ENCODE measurements at places on chromosomes 5 and 9.
A peak's percentile ranks its signal among the peaks of the same experiment; 100 is the strongest.

DNA sequence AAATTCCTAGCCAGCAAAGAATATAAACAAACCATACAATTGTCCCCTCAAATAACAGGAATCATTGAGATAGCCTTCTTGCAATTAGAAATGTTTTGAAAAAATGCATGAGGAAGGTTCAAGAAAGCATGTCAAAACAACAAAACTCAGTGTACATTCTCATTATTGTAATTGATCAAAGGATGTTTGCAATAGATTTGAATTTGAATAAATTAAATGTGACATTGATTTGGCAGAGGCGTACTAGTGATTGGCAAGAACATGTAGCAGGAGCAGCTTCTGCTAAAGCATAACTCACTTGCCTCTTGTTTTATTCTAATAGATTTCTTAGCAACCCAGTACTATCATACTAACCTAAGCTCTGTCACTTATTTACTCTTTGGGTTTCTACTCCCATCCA, 19.9 kb downstream of the SMIM15 start:
- DNase-seq = no peak

- DNase-seq = no peak
Measured at GRCh38 chr5:106094839-106095238, 1575.9 kb downstream of the EFNA5 start.

- no peak for DNase-seq
Measured at GRCh38 chr5:97797994-97798451, 615.0 kb upstream of the RIOK2 start.

DNA sequence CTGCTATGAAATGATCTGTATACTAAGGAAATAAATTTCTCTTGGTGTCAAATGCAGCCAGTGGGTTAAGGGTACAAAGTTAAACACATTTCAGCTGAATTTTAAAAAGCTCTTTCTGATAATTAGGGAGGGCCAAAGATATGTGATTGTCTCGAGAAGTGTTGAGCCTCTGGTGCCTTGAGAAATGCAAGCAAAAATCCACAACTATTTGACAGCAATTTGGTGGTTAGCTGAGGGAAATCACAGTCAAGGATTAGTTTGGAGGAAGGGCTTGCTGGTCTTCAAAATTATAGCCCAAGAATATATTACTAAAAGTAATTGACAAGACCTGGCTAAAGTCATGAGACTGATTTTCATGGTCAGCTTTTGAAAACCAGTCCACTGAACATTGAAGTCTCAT, 255.7 kb upstream of the PPP1R2B start:
- DNase-seq = no peak

GRCh38 chr5:132489871-132490483, 596 bp downstream of the IRF1 start:
- DNase-seq = peak; percentile 28

DNA sequence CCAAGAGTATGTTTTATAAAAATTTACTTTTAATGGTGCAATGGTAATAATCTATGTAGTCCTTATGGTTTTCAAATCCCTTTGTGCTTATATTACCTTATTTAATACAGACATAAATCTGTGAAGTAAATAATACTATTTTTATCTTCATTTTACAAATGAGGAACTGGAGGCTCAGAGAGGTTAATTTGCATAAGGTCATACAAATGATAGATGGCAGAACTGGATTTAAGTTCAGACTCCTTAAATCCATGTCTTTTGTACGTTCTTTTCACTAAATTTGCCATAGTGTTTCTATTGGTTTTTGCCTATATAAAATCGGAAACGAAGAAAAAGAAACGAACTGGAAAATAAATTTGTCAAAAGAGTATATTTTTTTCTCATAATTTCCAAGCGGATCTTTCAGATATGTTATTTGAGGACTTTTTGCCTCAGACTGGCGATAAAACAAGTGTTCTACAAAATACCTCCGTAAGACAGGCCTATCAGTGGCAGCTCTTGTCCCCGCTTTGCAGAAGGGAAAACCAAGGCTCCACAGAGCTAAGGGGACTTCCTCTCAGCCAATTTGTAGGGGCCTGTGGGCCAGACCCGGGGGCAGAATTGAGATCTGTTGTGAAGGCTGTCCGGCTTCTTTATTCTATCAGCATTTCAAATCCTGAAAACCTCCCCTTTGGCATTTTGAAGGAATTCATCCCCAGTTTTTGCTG, 1.1 kb upstream of the TNFAIP8 start:
- DNase-seq = no peak

- DNase-seq = no peak
Measured at GRCh38 chr5:107121793-107122519, 548.8 kb downstream of the EFNA5 start.

- no peak for DNase-seq
Measured at GRCh38 chr5:136749016-136749415, 383.7 kb upstream of the TRPC7 start.

DNA sequence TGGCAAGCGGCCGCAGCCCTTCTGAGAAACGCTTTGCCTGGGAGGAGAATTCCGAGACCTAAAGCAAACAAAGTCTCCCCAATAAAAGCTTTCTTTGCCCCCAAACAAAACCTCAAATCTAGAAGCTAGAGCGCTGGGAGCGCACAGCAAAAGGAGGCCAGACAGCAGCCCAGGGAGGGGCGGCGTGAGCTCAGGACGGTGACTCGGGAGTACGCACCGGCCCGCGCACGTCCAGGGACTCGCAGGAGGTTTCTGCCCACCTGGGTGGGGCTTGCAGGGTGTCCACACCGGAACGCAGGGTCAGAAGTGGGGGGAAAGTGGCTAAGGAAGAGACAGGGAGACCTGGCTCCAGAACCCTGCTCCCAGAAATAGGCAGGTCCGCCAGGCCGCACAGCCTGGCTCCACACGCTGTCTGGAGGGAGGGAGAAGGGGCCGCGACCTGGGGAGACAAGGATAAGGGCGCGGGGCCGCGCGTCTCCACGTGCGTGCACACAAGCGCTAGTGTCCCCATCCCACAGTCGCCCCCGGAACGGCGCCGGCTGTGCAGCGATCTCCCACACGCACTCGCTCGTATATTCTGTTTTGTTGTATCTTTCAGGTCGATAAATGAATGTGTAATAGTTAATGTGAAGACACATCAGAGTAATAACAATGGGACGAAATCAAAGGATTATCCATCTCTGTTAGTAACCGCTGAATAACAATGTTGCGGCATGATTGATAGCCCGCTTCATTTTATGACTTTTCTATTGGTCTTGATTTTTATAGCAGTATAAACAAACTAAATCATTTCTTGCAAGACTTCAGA, 2.3 kb upstream of the OTP start:
- DNase-seq = no peak

- DNase-seq = peak; percentile 18
Measured at GRCh38 chr9:72271613-72272478, 93.2 kb downstream of the ZFAND5 start.

DNA sequence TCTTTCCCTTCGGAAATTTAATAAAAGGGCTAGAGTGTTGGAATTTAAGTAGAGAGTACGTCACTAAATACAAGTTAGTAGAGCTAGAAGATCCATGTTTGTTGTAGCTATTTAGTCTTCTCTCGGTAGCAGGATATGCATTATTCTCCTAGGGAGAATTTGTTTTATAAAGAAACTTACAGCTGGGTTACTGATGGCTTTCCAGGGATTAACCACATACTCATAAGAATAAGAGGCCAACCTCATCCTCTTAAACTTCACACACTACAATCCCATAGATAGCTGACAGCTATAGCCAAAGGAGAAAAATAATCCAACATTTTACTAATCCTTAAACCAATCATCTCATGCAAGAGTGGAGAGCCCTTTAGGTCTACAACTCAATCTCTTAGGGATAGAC, 43.0 kb downstream of the TLE1 start:
- no peak for DNase-seq

GRCh38 chr5:142221091-142221860, 103.5 kb downstream of the SPRY4 start:
- no peak for DNase-seq

GRCh38 chr5:75510836-75511434, 494 bp downstream of the CERT1 start:
- no peak for DNase-seq

GRCh38 chr5:38830521-38831051, 15.2 kb upstream of the OSMR start:
- DNase-seq = no peak

GRCh38 chr5:118611332-118611945, 376.9 kb downstream of the DTWD2 start:
- no peak for DNase-seq

DNA sequence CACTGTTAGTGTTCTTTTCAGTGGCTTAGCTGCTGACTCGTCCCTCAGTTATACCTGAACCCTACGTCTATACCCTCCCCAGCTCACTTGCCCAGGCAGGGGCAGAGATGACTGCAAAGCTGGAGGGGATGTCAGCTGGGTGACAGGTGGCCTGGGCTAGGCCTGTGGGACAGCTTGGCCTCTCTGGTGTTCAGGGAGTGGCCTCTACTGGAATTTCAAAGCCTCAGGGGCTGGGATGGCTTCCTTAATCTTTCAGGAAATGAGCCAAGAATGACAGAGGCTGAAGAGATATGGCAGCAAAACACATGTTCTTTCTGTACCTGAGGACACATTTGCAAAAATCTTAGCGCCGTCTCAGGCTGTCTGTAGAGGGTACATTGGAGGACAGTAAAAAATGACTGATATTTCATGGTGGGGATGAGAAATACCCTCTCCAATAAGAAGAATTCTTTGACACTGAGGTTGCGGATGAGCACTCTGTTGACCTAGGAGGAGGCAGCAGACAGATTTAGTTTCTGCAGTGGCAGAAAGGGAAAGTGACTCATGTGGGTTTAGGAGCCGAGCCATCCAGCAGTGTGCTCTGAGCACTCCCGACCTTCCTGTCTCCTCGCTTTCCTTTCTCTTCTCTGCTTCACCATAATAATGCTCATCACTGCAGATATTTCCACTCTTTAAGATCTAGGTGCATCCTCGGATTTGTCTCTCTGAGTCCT, 54.4 kb downstream of the ENTREP1 start:
- DNase-seq = no peak

DNA sequence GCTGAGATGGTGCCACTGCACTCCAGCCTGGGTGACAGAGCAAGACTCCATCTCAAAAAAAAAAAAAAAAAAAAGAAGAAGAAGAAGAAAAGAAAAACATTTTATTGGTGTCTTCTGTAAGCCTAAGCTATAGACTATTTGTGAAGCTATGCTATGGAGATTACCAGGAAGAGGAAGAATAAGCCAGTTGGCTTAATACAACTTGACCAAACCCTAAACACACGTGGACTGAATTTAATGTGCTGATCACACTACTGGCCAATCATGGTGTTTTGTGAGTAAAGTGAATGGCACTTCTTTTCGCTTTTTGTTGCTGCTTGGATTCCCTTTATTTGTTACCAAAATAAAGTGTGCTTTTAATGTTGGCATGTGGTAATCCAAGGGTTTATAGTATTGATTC, 49.9 kb downstream of the GGTA1 start:
- no peak for DNase-seq

- DNase-seq = no peak
Measured at GRCh38 chr9:14687042-14687719, 6.1 kb downstream of the ZDHHC21 start.

GRCh38 chr9:68749579-68750159, 44.6 kb downstream of the PIP5K1B start:
- no peak for DNase-seq

DNA sequence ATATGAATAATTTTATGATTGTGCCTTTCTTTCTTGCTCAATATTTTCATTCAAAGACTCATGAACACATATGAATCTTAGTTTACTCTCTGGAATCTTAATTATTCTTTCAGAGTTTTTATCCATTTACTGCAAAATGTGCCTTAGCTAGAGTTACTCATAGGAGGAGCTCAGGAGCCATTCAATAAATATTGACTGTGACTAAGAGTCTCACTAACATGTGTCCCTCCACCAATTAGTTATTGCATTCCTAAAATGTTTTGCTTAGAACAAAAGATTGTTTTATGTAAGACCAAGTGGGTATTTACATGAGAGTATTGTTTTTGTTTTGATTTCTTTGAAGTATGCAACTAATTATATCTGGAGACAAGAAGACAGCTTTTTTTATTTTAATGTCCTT, 218.4 kb upstream of the MAST4 start:
- DNase-seq = no peak

DNA sequence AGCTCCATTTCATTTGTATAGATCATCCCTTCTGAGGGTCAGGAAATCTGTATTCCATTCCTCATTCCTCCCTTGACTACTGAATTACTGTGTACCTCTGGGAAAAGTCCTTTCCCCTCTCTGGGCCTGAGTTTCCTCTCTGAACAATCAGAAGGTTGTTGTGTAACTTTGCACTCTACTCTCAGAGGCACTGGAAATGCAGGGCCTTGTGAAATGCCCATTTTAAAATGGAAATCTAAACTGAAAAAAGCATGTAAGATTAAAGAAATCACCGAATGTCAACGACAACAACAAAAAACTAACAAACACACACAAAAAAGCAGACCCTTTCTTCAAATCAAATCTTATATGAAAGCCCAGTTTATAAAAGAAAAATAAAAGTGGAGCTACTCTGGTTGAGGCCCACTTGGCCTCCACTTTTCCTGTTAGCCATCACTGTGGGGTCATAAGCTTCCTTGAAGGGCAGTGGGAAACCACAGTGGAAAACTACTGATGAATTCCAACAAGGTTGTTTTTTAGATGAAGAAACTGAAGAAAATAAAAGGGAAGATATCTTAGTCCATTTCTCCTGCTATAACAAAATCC, 21.6 kb upstream of the GRPEL2 start:
- DNase-seq = no peak

DNA sequence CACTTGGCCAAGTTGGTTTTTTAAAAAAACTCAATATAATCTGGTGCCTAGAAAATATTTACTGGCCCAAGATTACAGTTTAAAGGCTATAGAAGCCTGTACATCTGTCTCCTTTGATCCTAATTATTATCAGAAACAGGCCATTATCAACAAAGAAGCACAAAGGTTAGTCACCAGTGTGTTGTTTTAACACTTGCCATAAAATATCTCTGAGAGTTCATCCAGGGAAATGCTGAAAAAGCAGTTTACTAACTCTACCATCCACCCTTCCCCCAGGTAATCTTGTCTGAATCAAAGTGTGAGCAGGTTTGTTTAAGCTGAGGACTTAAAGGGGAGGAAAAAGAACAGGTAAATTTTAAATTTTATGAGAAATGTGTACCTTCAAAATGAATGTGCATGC, 13.3 kb upstream of the TRPM6 start:
- DNase-seq = no peak

- no peak for DNase-seq
Measured at GRCh38 chr5:157290981-157291711, 25.2 kb downstream of the CYFIP2 start.

- no peak for DNase-seq
Measured at GRCh38 chr5:87526131-87526530, 113.4 kb upstream of the CCNH start.

DNA sequence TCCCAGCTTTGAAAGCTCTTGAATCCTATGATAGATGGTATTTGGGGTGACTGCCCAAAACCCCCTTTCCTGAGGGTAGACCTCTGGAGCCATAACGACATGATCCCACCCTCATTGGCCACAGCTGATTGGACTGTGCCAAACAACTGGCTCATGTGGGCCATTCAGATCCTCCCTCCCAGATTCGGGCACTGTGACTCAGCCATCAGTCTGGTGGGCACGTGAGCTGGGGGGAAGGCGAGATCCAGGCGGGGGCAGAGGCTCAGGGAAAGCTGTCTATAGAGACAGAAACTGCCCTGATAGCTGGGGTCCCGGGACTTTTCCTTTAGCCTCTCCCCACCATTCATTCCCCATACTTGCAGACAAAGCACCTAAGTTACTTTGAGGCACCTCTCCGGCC, 15.1 kb upstream of the NCS1 start:
- no peak for DNase-seq

Data from stimulated activated CD8-positive, alpha-beta memory T cell treated with anti-CD3 and anti-CD28 coated beads, Interleukin-7, amount 100 ng/mL, for 48 hours (primary cell).